ENCODE measurements at places on chromosomes 4 and X.

GRCh38 chr4:8252301-8253173 lies 17.0 kb upstream of the HTRA3 start:
- DNase-seq = no peak
- H3K27ac ChIP-seq = no peak overlapping the region
- no peak overlapping the region for H3K4me3 ChIP-seq
- no peaks in the 10 kb centered on the region for H3K36me3 ChIP-seq
- H3K27me3 ChIP-seq = no peaks in the 10 kb centered on the region
- peaks cover 6% of the 10 kb centered on the region for H3K4me1 ChIP-seq

DNA sequence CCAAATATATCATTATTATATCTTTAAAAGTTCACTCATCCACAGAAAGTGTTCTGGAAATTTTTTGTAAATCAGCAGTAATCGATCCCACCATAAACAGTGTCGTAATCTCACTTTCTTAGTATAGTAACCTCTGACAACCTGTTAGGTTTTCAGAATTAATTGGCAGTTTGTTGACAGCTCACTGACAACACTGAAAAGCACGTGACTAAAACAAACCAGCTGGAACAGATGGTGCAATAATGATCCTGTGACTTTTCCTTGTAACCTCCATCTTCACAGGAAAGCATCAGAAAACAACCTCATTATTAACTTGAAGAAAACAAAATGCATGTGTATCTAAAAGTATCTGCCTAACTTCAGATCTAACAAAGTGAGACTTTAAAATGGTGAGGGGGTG lies 48.5 kb downstream of the FSTL5 start:
- no peak overlapping the region for H3K27ac ChIP-seq
- H3K4me3 ChIP-seq = no peak overlapping the region

DNA sequence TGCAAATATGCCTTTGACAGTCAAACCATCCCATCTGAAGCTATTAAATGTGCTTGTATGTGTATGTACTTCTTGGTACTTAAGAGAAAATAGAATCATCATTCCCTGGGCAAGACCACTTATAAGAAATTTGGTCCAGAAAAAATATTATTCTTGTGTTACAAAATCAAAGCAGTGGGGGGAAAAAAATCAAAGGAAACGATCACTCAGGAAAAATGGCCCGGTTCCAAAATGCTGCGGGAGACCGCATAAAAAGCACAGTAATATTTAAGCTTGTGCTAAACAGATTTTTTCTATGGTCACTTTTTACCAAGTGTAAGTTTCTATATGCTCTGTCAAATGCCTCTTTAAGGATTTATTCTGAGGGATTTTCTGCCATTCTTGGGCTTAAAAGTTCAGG lies 36.1 kb downstream of the RAI2 start:
- DNase-seq = no peak
- no peaks in the 10 kb centered on the region for H3K36me3 ChIP-seq
- H3K4me3 ChIP-seq = no peak overlapping the region

DNA sequence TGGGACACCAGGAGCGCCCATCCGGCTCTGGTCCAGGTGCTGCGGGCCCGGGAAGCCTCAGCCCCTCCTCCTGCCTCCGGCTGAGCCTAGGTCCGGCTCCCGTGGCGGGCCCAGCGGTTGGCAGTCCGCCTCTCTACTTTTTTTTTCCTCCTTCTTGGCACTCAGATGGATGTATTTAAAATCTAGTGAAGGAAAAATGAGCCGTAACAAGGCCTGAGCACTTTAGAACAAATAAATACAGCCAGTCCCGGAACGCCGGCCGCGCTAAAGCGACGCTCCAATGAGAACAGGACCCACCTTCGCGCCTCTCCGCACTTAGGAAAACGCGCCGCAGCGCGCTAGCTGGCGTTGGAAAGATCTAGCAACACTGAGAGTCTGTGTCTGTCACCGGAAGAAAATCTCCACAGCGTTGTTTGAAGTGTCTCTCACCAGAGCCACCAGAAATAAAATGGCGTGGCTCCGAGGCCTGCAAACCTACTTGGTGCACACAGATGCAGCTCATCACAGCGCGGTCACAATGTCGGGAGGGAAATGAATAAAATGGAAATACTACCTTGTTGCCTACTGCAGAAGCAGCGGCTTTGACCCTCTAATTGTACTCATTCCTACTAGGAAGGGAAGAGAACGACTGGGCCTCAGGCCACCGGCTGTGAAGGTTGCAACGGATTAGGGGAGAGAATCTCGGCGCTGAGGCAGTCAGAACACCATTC lies 4.7 kb downstream of the NEUROG2 start:
- DNase-seq = no peak
- no peaks in the 10 kb centered on the region for H3K36me3 ChIP-seq
- H3K27ac ChIP-seq = no peak overlapping the region
- H3K4me1 ChIP-seq = peaks cover 49% of the 10 kb centered on the region

GRCh38 chrX:17072301-17072700 lies 125.8 kb downstream of the REPS2 start:
- no peaks in the 10 kb centered on the region for H3K4me1 ChIP-seq
- H3K27me3 ChIP-seq = no peaks in the 10 kb centered on the region
